ENCODE measurements at places on chromosomes 4 and X. TPM values are rescaled to one million over a fixed set of nuclear protein-coding genes. Genes with fewer than 3 reads are reported as not detected.

DNA sequence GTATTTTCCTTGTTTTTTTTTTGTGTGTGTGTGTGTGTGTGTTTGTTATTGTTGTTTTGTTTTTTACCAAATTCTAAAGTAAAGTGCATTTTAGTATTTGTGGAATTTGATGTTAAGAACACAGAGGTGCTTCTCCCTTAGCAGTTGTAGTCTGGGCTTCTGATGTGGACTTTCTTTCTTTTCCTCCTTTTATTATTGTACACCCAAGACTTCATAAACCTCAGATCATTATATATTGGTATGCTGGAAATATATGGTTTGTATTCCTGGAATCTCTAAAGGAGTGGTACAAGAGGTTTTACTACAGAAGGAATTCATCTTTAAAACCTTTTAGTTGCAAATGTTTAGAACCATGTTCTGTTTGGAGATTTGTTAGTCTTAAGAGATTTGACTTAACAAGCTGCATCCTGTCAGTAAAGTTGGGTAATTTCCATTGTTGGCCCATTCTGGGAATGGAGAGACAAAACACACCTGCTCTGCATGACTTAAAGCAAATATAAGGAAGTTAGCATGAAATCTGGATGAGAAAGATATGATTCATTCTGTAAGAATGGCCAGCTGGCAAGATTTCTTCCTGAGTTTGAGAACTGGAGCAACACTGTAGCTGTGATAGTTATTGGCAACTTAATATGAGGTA lies 64.0 kb downstream of the SMAD1 start:
- no peak for DNase-seq

The CAPN6 gene
- total RNA-seq: 88.2 TPM

DNA sequence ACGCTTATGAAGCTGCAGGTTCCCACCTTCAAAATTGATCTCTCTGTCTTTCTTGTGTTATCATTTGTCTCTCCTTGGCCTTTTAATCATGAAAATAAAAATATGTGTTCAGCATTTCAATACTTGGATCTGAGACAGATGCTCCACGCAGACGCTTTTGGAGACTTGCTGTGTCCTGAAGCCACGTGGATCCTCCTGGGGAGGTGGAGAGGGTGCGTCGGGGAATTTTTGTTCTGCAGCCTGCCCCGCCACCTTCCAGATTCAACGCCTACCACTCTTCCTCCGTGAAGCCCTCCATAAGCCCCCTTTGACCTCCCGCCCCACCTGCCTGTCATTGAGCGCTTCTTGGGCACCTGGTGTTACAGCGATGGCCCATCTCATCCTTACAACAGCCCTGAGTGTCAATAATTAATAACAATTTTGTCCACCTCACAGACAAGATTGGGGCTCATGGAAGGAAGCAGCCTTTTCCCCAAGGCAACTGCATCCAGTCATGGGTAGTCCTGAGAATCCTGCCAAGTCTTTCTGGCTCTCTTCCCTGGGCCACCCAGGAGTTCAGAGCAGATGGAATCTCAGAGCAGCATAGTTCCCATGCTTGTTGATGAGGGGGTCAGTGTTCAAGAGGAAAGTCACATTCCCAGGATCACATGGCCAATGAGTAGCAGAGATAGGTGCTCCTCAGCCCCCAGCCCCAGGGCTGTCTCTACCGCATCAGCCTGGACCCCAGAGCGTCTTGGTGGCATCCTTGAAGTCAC lies 172.6 kb upstream of the PSAPL1 start:
- DNase-seq: no peak

The MTCP1 gene
- total RNA-seq: 13.0 TPM

DNA sequence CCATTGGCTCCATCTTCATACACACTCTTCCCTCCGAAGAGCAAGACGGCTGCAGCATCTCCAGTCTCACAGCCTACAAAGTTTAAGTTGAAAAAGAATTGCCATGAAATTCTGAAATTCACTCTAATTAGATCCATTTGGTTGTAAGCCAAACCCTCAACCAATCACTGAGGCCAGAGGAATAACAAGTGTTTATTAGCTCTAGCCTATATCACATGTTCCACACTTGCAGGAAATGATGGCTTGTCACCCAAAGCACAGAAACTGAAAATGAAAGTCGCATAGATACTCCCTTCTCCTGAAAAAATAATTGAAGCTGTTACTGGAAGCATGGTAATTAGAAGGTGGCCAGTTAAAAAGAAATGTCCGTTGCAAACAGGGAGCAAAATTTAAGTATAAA lies 1071.8 kb downstream of the CCSER1 start:
- no peak for DNase-seq

The CXorf65 gene
- total RNA-seq: not detected

- DNase-seq: no peak
Observed at GRCh38 chrX:112714357-112714918, 34.7 kb upstream of the LHFPL1 start.

DNA sequence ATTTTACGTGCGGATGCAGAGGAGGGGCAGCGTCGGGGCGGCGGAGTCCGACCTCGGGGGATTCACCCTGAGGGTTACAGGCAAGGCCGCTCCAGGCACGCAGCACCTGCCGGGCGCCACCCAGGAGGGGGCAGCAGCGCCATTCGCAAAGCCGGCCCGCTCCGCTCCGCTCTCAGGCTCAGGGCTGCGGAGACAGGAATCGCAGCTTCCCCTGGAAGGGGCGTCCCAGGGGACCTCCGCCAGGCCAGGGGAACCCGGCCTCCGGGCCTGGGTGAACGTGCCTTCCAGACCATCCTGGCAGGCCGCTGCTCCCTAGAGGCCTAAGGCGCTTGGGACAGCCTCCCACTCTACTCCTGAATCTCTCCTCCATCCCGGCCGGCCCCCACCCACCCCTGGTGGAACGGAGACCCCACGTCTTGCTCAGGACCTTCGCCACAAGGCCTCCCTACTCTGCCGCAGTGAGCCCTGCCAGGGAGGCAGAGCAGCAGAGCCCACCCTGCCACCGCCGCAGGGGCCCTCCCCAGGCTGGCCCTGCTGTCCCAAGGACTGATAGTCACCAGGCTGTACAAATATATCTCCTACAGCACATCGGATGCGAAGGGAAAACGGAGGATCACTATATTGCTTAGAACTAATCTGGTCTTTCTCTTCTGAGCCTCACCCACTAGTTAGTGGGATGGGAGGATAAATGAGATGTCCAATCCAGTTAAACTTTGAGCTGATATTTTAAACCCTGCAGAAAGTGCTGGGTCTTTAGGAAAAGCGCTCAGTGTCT lies 115.0 kb downstream of the SMIM20 start:
- DNase-seq: peak; percentile 65

The TCEAL5 gene
- total RNA-seq: not detected

DNA sequence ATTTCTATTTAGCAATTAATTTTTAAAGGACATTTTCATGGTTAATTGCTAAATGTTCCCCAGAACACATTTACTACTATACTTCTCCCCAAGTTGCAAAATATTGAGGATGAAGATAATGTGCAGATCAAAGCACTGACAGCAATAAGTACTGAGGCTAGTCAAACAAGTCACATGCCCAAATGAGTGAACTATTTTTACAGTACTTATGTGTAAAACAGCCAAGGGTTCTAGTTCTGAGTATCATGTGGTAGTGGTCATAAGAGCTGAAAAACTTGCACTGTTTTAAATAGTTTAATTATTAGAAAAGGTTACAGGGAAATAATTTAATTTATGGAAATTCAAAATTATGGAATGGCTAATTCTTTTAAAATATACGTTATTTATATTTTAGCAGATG lies 3.8 kb downstream of the GALNTL6 start:
- DNase-seq: no peak

GRCh38 chrX:16113978-16114565 lies 9.3 kb upstream of the GRPR start:
- DNase-seq: no peak

DNA sequence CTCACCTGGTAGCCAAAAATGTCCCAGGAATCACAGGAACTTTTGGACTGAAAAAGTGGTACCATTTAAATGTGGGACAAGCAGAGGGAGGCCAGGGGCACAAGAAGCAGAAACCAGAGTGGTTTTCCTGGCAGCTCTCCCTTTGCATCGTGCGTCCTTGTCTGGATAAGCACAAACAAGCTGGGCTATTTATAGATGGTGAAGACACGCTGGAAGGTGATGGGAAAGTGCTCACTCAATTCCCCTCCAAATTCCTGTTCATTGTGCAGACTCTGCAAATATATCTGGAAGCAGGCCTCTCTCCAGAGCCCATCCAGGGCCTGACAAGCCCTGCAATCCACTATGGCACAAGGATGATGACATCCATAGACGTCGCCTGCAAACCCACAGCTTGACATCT lies 63.6 kb upstream of the MAP3K15 start:
- no peak for DNase-seq

GRCh38 chr4:156781852-156782251 lies 189.7 kb downstream of the PDGFC start:
- no peak for DNase-seq

Measured in mesothelial cell of epicardium (in vitro differentiated cells).